ENCODE measurements at places on chromosomes 7 and 10.

DNA sequence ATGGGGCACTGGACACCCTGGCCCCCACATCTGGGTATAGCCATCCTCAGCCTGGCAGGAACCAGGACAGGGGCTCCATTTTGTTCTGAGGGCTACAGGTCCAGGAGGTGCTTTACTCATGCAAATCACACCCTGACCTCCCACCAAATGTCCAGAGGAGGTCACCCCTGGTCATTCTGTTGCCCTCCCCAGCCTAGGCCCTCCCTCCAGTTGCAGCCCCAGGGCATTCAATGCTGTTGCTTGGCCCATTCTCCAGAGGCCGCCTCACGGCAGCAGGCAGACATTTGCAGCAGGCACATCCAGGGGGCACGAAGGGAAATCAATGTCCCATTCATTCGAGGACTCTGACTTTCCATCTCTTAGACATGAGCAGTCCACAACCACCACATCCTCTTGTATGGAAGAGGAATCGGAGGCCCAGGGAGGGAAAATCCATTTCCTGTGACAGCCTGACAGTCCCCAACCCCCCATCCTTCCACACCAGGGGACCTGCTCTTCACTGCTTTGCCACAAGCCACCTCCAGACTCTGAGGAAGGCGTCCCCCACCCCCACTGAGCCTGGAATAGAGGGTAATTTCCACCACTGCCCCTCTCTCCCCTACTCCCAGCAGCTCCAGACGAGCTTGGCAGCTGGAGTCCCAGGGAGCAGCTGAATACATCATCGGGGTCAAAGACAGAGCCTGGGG, 76.2 kb upstream of the UNC5B start:
- DNase-seq: no peak

GRCh38 chr7:29139796-29140195, 6.5 kb downstream of the CPVL start:
- DNase-seq: no peak

GRCh38 chr7:69963393-69963792, 365.1 kb downstream of the AUTS2 start:
- DNase-seq: no peak

DNA sequence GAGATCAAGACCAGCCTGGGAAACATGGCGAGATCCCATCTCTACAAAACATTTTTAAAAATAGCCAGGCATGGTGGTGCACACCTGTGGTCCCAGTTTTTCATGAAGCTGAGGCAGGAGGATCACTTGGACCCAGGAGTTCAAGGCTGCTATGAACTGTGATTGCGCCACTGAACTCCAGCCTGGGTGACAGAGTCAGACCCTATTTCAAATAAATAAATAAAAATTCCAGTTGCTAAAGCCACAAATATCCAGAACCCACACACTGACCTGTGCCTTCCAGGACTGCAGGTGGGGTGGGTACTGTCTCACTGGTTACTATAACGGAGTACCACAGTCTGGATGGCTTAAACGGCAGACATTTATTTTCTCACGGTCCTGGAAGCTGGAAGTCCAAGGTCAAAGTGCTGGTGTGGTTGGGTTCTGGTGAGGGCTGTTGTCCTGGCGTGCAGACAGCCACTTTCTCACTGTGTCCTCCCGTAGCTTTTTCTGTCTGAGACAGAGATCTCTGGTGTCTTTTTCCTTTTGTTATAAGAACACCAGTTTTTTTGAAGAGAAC, 38.8 kb downstream of the ASB13 start:
- DNase-seq: no peak

DNA sequence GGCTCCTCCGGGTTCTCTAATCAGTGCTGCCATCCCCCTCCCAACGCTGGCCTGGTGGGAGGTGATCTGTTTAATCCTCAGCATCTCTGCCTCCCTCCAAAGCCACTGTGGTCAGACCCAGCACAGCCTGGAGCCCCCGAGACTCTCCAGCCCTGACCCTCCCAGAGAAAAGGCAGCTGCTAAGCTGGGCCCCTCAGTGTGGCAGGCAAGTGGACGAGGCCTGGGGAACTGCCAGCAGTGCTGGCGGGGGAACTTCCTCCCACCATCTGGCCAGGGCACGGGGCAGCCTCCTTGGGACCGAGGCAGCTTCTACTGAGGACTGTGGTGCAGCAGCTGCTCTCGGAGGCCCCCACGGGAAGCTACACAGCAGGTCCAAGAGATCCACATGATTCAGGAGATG, 51.1 kb downstream of the DPYSL4 start:
- DNase-seq: no peak
